GM03348 (cell line): ENCODE measurements at places on chromosomes 16 and 17.

GRCh38 chr16:66267292-66268014 lies 99.0 kb upstream of the CDH5 start:
- no peak for DNase-seq

- peak; percentile 46 for DNase-seq
Observed at GRCh38 chr17:73210002-73210678, 17.3 kb downstream of the COG1 start.

DNA sequence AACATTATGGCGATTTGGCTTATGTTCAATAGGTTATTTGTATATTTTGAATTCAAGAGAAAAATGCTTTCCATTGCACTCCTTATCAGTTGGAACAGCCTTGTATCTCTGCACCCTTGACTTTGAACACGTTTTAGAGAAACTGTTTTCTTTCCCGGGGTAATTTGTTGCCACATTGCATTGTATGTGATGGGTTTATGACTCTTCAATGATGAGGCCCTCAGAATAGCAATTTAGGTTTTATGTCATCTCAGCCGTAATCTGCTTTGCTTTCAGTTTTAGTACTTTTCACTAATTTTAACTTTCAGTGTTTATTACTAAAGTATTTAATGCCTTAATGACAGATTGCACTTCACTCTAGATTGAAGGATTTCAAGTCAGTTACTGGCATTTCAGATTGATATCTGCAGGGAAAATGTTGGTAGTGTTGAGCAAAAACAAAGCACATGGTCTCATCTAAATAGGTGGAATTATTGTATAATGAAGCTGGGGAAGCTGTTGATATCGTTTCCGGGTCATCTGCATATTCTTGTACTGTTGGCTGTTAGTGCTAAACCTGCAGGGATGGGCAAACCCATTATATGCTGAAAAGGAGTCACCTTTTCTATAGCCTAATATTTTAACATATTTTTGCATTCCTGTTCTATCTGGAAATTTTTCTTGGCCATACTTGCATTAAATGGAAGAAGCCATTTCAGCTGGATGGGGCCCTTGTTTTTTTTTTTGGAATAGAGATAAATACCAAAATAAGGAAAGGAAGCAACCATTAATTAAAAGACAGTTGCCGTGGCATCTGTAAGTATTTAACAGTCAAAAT lies 2.0 kb downstream of the LUC7L3 start:
- DNase-seq, result peak; percentile 21

DNA sequence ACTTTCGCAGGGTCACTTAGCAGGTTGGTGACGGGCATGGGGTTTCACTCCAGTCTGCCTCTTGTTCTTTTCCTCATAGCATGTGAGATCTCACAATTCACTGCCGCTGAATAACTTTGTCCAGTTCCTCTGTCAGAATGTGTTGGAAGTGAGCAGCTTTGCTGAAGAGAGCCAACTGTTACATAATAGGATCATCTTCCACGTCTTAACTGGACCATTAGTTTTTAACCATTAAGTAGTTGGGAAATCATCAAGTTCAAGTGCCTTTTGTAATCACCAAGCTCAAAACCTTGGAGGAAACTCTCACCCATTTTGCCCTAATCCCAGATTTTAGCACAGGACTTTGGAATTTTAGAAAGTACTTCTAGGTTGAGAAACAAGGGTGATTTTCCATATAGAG lies 290.6 kb downstream of the WWOX start:
- DNase-seq, result no peak

GRCh38 chr17:44338702-44339101 lies 6.4 kb upstream of the GRN start:
- no peak for DNase-seq

DNA sequence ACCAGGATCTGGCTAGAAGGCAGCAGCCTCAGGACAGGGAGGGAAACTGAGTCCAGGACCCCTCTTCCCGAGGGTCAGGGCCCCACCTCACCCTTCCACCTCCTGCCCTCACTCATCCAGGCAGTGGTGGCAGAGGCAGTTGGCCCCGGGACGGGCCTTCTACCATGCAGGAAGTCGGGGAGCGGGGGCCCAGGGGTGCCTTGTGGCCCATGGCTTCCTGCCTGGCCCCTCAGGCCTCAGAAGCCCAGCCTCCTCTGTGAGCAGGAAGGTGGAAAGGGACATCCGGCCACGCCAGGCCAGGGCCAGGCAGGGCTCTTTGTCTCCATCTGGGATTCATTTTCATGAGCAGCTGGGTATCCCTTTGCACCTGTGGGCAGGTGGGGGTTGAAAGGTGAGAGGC lies 58.5 kb downstream of the BAHCC1 start:
- DNase-seq, result no peak

- DNase-seq, result peak; percentile 44
Observed at GRCh38 chr17:9644910-9645751, at the start of gene USP43. USP43 (plus strand) TSS chr17:9645517; CDS start chr17:9645633, 116 bp downstream.

- no peak for DNase-seq
Observed at GRCh38 chr17:14317383-14317782, 16.5 kb downstream of the HS3ST3B1 start.

- no peak for DNase-seq
Observed at GRCh38 chr17:51640108-51640622, 379.8 kb downstream of the UTP18 start.

DNA sequence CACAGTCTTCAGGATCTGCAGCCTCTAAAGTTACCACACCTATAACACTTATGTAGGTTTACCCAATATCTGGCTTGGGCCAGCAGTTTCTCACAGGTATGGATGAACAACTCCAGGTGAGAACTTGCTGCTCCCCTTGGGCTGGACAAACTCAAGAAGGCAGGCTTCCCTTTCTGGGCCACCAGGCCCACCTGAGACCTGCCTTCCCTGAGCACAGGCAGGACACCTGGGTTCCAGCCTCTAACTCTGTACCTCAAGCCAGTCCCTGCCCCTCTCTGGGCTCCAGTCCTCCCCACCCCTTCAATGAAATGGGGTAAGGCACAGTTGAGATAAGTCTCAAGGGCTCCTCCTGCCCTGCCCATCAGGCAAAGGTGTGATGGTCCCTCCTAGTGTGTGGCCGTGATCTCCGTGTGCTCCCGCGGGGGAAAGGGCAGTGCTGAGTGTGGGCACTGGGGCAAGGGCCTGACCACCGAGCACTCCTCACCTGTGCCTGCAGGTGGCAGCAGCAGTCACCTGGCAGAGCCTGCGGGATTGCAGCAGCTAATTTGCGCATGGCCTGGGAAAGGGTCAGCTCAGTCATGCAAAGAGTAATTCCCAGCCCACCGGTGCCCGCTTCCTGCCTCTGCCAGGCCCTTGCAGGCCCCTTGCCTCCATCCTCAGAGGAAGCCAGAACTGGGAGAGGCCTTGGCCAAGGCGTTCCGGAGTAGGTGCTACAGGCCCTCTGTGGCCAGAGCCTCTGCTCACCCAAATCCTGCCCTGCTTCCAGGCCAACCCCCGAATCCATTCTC lies 28.2 kb upstream of the ADGRG1 start:
- DNase-seq, result peak; percentile 43

DNA sequence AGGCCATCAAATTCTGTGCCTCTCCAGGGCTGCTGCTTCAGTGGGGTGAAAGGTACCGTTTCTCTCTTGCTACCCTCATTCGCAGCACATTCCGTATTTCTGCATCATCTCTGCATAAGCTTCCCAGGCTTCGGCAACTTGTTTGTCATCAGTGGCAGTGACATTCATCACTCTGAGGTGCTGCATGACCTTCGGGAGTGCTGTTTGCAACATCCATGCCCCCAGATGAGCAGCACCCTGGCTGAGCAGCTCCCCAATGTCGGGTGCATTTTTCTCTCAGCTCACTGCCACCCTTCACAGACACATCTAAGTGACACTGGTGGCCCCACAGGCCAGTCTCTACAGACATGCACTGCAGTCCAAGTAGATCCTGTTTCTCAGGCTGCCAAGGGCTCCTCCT lies 3.8 kb downstream of the CREBBP start:
- peak; percentile 30 for DNase-seq

- DNase-seq, result peak; percentile 99
Observed at GRCh38 chr17:79777894-79778503, at the start of gene CBX2. CBX2 (plus strand) TSS chr17:79778148; CDS start chr17:79778236, 88 bp downstream.

GRCh38 chr16:70438585-70438968 lies 323 bp downstream of the ST3GAL2 start:
- no peak for DNase-seq

DNA sequence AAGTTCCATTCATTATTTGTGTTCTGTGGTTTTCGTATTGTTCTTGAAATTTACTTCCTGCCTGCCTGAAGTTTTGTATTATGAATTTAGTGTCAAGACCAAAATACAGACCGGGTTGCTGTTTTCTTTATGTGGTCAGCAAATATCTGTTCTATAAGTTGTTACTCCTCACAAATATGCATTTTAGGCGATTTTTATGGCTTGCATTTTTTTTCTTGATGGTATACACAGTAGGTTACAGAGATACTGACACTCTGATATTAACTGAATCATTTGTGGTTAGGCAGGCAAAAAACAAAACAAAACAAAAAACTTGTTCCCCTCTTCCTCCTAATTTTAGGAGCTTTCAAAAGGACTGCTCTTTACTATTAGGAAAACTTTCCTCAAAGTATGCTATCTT lies 52.6 kb downstream of the BCAS3 start:
- DNase-seq, result no peak

DNA sequence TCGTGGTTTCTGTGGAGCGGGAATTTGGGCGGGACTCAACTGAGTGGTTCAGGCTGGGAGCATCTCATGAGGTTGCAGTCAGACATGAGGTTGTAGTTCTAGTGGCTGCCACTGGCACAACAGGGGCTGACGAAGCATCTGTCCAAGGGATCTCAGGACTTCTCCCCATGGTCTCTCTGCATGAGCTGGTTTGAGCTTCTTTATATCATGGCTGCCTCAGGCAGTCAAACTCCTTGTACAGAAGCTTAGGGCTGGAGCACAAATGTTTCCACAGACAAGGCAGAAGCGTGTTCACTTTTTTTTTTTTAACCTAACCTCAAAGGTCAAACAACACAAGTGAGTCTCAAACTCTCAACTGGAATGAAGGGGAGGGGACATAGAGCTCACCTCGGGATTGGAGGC lies 243.3 kb downstream of the MSI2 start:
- DNase-seq, result peak; percentile 29

DNA sequence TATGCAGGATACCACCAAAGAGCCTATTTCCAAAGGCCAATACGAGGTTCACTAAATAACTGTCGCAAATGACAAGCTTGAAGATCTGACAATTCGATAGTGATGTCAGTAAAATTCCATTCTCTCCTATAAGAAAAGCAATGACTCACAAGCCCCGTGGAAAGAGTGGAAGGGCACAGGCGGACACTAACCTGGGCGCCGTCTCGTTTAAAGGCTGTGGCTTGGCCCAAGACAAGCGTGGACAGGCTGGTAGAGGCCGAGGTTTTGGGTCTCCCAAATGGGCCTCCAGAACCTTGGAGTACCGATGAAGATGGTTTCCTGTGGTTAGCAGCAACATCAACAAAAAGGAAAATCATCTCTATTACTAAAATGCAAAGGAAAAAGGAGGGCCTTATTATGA lies 16.5 kb upstream of the SLC38A8 start:
- DNase-seq, result no peak

GRCh38 chr17:66923886-66924285 lies 40.6 kb upstream of the CACNG4 start:
- DNase-seq, result no peak

DNA sequence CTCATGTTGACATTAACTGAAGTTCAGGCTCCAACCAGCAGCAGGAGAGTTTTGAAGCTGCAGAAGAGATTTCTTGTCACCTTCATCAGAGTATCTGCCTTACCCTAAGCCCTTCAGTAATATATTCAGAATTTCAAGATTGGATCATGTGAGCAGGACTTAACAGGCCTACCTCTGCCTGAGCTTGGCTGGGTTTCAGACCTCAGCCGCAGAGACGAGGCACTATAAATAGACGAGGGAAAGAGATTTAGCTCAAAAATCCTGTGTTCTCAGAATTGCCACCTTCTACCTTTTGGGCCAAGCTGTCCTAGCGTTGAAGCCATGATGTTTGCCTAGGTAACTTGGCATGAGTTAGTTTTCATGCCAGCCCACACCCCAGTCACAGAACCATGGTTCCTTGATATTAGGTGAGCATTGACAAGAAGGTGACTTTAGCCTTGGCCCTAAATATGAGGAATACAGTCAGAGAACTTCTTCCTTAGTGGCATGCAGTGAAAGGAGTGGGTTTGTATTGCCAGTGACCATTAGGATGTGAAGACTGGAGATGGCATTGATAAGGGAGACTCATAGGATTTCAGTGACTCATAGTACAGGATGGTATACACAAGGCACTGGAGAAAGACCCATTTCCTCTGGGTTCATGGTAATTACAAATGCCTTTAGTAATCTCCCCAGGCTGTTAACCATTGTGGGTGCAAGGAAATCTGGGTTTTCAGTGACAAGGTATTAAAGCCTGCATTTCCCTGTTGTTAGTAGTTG lies 224.3 kb downstream of the MSI2 start:
- DNase-seq, result peak; percentile 32

GRCh38 chr16:12020009-12020408 lies 43.5 kb downstream of the SNX29 start:
- DNase-seq, result no peak

- DNase-seq, result peak; percentile 78
Observed at GRCh38 chr16:10521681-10522274, 58.6 kb downstream of the EMP2 start.

GRCh38 chr17:6166492-6167179 lies 96.5 kb downstream of the WSCD1 start:
- DNase-seq, result no peak

- no peak for DNase-seq
Observed at GRCh38 chr16:89115216-89115861, 21.7 kb downstream of the ACSF3 start.

DNA sequence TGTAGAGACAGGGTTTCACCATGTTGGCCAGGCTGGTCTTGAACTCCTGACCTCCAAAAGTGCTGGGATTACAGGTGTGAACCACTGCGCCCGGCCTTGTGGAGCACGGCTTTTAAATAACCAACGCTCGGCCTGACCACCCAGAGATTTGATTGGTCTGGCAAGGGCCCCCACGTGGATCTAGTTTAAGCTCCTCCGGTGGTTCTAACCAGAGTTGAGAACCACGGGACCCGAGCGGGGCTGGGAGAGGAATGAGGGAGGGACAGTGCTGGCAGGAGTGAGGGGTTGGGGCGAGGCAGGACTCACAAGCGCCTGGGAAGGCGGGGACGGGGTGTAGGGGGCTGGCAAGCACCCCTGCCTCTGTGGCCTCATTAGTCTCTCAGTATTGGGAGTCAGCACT lies 3.0 kb downstream of the NLRC3 start:
- DNase-seq, result no peak

- DNase-seq, result no peak
Observed at GRCh38 chr16:73268366-73268993, 220.6 kb upstream of the ZFHX3 start.

DNA sequence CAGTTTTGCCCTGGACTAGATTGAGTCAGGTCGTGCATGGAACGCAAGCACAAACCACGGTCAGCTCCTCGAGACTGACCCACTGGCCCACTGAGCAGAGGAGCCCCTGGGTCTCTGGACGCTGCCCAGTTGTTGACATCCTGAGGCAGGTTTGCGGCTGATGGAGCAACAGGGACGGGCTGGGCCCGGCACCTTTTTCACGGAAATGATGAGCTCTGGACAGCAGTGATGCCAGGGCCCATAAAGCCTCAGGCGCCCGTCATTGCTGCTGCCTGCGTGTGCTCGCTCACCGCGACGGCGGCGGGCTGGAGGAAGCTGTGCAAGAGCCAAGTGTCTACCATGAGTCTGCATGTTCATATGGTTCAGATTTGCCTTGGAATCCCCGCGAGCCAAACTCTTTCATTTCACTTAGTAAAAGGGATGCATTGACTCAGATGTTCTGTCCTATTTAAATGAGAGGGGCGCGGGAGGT lies 30.8 kb upstream of the CRISPLD2 start:
- DNase-seq, result peak; percentile 83

- peak; percentile 15 for DNase-seq
Observed at GRCh38 chr17:79031996-79032875, 8.3 kb downstream of the C1QTNF1 start.
